ENCODE measurements at places on chromosomes 13 and 19.
A peak's percentile ranks its signal among the peaks of the same experiment; 100 is the strongest.

- no peak for DNase-seq
Observed at GRCh38 chr13:42017264-42017663, 31.2 kb upstream of the DGKH start.

DNA sequence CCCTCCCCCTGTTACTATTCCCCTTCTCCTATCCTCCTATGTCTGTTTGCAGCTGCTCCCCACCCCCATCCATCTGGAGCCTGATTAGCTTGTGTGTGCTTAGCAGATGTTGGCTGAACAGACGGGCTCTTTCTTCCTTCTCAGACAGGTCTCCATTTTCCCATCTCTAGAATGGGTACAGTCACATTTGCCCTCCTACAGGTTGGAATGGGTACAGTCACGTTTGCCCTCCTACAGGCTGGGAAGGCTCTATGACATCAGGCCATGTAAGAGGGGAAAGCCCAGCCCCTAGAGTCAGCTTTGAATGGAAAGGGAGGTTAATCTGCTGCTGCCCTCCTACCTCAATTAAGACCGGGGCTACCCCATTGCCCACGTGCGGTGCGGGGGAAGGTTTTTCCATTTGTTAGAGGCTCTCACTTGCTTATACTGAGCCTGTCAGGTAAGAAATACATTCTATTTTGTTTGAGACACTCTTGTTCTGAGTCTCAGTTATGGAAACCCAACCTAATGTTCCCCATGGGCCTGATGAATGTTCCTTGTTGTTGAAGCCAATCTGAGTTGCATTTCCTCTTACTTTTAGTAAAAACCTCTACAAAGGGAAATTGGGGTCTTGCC, 2.2 kb upstream of the CLEC17A start:
- DNase-seq: peak; percentile 52

DNA sequence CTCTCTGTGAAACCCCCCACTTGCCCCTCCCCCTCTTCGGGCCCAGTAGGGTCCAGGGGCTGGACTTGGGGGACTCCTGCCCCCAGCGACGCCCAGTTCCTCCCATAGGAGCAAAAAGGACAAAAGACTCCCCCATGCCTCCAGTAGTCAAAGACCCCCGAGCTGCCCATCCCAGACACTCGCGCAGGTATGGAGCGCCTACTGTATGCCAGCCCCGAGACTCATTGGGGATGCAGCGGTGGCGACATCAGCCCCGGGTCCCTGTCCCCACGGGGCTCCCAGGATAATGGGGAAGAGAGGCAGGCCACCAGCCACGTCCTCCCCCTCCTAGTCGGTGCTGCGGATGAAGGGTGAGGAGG, 18.3 kb upstream of the ZNRF4 start:
- no peak for DNase-seq

DNA sequence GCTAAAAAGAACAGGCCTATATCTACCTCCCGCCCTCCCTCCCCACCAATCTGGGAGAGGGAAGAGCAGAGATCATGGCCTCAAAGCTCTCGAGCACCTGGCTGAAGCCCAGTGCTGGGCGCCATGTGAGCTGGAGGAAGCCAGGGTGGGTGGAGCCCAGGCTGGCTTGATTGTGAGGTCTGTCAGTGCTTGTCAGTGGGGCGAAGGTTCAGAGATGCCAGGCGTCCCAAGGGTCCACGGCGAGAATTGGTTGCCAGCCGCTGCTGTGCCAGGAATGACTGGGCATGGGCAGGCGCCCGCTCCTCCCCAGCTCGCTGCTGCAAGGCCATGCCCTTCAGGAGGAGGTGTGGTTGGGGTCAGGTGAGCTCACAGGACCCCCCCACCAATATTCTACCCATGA, 11.5 kb downstream of the BEST2 start:
- no peak for DNase-seq

- DNase-seq: no peak
Observed at GRCh38 chr19:23070353-23071146, 46.3 kb upstream of the ZNF730 start.

- DNase-seq: no peak
Observed at GRCh38 chr13:43058318-43058674, 34.9 kb downstream of the DNAJC15 start.

DNA sequence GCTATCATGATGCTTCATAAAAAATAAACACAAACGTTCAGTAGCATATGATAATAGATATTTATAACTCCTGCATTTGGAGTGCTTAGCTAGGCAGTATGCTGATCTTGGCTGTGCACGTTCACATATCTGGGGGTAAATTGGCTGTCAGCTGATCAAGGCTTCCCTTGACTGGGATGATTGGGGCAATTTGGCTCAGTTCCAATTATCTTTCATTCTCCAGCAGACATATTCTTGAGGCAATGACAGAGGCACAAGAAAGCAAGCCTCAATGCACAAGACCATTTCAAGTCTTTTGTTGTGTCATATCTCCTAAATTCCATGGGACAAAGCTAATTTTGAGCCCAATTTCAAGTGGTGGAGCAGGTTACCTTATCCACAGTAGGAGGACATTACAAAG, 142.0 kb downstream of the DLEU7 start:
- DNase-seq: no peak

- no peak for DNase-seq
Observed at GRCh38 chr19:29596080-29596727, 9.9 kb upstream of the POP4 start.

DNA sequence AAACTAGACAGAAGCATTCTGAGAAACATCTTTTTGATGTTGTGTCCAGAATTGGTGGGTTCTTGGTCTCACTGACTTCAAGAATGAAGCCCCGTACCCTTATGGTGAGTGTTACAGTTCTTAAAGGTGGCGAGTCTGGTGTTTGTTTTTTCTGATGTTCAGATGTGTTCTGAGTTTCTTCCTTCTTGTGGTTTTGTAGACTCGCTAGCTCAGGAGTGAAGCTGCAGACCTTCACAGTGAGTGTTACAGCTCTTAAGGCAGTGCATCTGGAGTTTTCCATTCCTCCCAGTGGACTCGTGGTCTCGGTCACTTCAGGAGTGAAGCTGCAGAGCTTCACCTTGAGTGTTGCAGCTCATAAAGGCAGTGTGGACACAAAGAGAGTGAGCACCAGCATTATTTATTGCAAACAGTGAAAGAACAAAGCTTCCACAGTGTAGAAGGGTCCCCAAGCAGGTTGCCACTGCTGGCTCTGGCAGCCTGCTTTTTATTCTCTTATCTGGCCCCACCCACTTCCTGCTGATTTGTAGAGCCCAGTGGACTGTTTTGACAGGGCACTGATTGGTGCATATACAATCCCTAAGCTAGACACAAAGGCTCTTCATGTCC, 1820.8 kb downstream of the UQCRFS1 start:
- peak; percentile 0 for DNase-seq

DNA sequence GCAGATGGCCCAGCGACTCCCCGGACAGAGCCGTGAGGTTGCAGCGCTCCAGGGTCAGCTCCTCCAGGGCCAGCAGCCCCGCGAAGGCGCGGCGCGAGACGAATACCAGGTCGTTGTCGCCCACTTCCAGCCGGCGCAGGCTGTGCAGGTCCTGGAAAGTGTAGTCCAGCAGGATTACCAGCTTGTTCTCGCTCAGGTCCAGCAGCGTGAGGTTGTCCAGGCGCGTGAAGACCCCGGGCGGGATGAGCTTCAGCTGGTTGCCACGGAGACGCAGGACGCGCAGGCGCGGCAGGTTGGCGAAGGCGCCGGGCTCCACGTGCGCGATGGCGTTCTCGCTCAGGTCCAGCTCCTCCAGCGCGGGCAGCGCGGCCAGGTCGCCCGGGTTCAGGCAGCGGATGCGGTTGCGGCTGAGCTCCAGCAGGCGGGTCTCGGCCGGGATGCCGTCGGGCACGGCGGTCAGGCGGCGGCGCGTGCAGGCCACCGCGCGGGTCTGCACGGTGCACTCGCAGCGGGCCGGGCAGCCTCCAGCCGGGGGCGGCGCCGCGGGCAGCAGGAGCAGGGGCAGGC, 9.3 kb upstream of the PEAK3 start:
- no peak for DNase-seq

DNA sequence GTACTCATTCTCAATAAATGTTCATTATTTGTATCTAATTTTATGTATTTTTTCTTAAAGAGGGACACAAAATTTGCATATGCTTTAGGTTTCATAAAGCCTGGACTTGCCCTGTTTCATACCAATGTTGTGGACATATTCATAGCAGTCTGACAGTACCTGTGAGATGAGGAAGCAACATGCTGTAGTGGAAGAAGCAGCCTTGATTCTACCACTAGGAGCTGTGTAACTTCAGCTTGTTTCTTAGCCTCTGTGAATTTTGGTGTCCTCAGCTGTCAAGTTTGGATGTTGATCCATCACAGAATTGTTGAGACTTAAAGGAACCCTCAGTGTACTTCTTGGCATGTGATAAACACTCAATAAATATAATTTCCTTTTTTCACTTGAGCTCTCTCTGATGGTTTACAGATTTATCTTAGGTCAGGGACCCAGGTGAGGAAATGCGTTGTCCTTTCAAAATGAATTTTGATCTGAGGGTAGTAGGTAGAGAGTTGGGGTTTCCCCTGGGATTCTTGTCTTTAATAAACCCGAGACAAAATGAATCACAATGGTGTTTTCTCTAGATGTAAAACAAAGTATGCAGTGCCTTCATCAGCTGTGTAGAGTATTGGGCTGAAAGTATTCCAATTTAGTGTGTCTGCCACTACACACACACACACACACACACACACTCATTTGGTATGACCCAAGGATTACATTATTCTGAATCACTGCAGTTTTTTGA, 152.1 kb downstream of the KCNRG start:
- no peak for DNase-seq

- DNase-seq: no peak
Observed at GRCh38 chr13:19362946-19363510, 181.4 kb upstream of the TUBA3C start.

GRCh38 chr19:57348136-57348535, 2.9 kb upstream of the ZNF304 start:
- DNase-seq: no peak

DNA sequence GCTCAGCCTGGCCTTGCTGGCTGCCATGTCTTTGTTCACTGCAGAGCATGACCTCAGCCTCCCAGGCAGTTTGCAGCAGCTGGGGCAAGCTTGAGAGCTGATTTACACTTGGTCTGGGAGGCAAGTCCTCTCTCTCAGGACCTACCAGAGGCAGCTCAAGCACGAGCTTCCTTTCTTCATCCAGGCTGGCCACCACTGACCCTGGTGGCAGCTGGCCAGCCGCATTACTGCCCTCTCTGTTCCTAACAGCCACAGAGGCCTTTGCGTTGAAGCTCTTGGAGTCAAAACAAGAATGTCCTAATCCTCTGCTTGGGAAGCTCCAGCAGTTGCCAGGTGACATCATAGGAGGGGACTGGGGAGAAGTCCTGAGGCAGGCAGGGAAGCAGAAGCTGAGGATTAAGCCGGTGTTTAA, 85.7 kb downstream of the NUFIP1 start:
- DNase-seq: no peak

DNA sequence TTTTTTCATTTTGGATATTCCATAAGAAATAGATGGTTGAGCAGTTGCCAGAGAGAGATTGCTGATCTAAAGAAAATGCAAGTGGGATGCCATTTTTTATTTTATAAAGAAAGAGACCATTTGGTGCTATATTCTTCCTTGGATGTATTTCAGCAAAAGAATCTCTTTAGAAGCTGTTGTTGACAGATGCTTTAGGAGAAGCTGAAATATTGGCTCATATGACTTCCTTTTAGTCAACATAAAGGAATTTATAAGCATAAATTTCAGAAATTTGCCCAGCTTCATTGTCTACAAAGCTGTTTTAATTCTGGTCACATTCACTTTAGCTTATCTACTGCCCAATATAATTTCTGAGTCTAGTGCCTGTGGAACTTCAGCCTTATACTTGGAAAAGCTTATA, 36.9 kb downstream of the POLR1D start:
- DNase-seq: no peak

DNA sequence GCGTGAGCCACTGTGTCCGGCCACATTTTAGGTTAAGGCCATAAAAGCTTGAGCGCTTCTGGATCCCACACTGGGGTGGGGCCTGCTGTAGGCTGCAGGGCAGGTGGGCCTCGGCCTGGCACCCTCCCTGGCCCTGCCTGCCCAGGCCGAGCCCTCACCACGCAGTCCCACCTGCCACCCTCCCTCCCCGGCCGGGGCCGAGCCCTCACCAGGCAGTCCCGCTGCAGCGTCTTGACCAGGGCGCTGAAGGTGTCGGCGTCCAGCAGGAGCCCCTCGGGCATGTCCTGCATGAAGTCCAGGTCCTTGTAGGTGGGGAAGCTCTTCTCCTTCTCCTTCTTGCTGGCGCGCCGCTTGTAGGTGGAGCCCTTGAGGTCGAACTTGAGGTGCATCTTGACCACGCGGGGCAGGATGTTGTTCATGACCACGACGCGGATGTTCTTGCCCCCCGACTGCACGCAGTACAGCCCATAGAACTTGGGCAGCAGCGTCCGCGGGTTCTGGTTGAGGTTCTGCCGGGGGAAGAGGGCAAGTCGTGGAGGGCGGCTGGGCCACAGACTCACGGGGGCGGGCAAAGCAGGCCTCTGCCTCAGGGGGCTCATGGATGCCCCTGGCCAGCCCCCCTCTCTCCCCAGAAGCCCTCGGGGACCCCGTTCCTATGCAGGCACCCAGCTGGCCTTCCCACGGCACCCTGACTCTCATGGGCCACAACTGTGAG, 26.6 kb upstream of the CACTIN start:
- no peak for DNase-seq

DNA sequence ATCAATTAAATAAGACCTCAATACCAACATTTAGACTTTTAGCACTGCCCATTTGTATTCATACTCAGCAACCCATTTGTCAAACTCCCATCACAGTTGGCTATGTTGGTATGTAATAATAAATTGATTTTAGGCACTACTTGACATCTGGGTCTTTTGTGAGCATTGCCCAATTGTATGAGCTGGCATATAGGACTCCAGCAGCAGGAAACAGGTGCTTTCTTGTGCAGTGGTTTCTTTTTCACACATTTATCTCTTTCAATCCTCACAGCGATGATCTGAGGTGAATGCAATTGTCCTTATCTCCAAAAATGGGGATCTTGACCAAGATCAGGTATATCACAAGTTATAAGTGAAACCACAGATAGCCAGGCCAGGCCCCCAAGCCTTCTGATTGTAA, 96.9 kb upstream of the OXGR1 start:
- no peak for DNase-seq

- DNase-seq: peak; percentile 39
Observed at GRCh38 chr13:43905435-43906031, 25.8 kb downstream of the LACC1 start.

GRCh38 chr13:99307247-99307646, at the start of gene GPR183:
Gene GPR183 (minus strand): TSS chr13:99307399. CDS start chr13:99296145, 11,254 bp downstream.
- DNase-seq: no peak

DNA sequence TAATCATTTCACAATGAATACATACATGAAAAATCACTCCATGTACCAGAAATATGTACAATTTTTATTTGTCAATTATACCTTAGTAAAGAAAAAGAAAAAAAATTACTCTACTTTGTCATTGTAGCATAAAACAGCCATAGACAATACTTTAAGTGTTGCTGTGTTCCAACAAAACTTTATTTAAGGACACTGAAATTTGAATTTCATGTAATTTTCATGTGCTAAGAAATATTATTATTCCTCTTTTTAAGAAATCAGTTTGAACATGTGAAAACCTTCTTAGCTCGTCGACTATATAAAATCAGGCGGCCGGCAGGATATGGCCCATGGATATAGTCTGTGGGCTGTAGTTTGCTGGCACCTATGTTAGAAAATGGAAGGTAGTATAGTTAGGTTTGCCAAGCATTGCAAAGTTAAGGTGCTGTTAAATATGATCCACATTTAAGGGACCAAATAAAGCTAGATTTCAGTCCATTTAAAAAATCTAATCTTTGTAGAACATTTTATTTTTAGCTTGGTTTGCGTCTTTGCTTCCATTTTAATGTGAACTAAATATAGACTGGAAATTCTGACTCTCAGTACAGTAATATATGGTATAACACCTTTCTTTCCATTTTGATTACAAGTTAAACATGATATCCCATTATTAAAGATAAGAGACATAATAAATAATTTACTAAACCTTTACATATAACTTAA, 6.5 kb downstream of the DGKH start:
- no peak for DNase-seq

GRCh38 chr13:24233351-24233901, 72.9 kb downstream of the SPATA13 start:
- no peak for DNase-seq
